ENCODE measurements at places on chromosomes 11 and 22.

GRCh38 chr22:30115705-30116104, 35.4 kb downstream of the HORMAD2 start:
- no peak for DNase-seq

DNA sequence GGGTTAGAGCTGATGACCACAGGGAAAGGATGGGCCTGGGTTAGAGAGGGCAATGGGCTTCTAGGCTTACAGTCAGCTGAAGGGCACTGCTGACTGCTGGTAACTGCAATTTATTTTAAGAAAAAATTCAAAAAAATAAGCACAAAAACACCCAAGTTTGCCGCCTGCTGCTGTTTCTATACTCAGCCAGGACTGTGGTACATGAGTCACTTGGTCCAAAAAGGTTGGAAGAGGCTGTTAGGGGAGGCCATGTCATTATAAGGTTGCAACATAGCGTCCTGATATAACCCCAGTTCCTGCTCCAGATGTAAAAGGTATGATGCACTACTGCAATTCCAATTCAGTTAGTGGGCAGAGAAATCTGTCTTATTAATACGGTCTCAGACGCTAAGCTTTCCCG, 98.9 kb downstream of the ETS1 start:
- DNase-seq = no peak

DNA sequence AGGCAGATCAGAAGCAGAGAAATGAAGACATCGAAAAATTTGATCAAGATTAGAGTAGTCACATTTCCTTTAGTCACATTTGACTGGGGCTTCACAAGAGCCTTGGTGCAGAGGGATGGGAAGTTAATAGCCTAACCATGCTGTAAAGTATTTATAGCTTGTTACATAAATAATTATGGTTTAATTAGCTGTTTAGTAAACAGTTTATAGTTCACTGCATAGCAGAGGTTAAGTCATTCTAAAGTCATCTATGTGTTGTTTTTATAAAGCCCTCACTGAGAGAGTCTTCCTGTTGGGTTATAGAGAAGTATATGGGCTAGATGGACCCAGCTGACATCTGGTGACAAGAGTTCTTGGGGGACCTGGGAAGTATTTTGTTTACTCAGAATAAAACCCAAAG, 47.1 kb downstream of the INSC start:
- no peak for DNase-seq

- no peak for DNase-seq
Measured at GRCh38 chr11:34243600-34244464, 114.0 kb downstream of the ABTB2 start.

DNA sequence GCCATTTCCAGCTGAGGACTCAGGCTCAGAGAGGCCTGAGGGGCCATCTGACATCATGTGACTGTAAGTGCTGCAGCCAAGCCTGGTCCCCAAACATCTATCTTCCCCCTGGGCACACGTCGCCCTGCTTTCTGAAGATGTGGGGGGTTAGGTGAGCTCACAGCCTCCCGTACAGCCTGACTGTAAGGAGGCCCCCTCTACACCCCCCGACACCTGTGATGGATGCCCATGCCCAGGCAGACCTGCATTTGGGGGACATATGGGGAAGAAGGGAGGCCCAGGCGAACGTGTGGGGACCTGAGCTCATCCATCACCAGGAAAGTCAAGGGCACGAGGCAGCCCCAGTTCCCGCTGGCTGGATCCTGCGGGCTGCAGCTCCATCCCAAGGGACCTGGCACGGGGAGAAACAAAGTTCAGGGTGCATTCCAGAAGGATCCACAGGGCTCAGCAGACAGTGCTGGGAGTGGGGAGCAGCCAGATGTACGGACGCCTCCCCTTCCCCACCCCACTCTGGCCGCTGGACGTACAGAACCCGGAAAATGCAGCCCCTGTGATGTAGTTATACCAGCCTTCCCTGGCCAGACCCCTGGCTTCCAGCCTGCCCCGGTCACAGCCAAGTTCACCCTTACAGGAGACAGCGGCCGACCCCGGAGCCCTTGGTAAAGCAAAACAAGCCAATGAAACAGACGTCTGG, 1431.4 kb downstream of the BRD1 start:
- no peak for DNase-seq

Measured in activated CD4-positive, alpha-beta T cell treated with anti-CD3 and anti-CD28 coated beads, Interleukin-2, amount 50 U/mL, for 1 hour (primary cell).